Effector memory CD4-positive, alpha-beta T cell (primary cell): ENCODE measurements at places on chromosomes 4 and X.

- DNase-seq: no peak
Measured at GRCh38 chr4:104906276-104906675, 240.4 kb upstream of the TET2 start.

DNA sequence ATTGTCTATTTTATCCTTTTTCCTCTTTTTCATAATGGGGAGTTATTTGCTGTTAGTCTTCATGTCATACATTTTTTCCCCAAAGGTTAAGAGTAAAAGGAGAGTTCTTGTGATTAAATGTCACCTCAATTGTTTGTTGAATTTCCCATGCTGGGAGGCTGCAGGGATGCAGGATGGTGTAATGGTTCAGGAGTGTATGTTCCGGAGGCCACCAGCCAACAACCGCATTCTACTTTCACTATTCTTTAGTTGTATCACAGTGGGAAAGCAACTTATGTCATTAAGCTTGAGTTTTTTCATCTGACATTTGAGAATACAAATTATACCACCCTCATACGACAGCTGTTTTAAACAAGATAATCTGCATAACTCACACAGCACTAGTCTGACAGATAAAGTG is 15.4 kb downstream of the AFP start:
- DNase-seq: no peak

GRCh38 chr4:161564230-161564834 is 599.5 kb downstream of the FSTL5 start:
- DNase-seq: no peak

GRCh38 chrX:133323431-133323830 is 91.9 kb downstream of the GPC4 start:
- no peak for DNase-seq

DNA sequence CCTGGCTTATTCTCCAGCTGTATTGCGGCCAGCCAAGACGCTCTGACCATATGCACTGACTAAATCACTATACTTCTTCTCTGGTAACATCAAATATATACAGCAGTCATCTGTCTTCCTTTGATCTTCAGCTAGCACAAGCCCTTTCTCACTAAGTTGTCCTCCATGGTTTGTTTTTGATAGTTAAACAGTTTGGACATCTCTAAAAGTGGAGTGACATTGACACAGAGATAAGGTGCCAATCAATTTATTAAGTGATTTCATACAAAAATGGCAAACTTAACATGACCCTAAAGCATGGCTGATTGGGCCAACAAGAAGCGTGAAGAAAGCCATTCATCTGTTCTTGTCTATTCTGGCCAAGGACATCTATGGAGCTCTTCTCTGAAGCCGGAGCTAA is 334.9 kb downstream of the NKX6-1 start:
- no peak for DNase-seq

DNA sequence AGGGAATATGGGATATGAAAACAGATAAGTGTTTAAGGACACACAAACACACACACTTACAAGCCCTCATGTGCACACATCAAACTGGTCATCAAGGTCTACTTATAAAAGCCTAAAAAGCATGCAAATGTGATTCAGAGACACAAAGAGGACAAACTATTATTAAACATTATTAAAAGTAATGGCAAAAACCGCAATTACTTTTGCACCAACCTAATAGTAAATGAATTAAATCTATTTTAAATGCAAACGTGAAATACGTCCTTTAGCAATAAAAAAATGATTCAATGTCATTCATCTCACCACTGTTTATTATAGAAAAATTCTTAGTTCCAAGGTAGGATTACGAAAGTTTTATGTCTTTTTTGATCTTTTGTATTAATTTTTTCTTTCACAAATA is 91.1 kb upstream of the ARMCX2 start:
- DNase-seq: no peak

DNA sequence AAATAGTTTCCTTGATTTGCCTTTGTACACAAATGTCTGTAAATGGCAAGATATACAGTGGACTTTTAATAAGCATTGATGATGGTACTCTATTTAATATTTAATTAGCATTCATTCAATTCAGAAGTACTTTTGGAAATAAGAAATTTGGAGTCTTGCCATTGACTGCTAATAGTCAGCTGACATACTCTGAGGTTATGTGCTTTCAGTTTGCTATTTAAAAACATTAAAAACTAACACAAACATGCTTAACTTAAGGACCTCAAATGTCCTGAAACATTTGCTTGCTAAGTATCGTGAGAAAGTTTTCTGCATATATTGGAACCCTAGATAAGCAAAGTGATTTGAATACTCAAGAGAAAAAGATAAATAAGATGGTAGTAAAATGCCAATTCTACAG is 64.6 kb downstream of the REELD1 start:
- no peak for DNase-seq

GRCh38 chr4:141011901-141012315 is 121.4 kb downstream of the RNF150 start:
- no peak for DNase-seq

DNA sequence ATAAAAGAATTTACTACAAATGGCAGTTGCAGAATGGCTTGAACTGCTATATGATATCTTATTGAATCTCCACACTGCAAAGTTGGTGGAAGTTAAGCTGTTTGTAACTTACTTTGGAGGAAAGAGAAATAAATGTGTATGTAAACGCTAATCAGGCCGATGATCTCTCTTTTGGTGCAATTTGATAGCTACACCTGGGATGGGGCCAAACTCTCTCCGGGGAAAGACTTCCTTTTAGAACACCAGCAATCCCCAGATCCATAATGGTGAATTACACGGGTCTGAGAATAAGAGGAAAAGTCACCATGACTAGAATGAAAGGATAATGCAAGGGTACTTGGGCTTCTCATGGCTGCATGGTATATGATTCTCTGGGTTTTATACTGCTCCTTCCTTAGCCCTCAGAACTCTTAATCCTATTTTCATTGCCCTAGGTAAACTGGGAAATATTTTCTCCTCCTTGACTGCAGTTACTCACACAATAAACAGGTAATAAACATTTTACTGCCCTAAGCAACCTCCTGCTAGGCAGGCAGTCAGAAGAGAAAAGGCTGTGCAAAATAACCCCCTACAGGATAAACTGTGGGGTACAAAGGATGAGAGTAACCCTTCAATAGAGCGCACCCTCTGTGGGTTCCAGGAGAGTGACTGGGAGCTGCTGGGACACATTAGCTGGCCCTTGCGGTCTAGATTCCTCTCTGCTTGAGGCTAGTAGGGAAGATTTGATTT is 109.3 kb downstream of the MGST2 start:
- DNase-seq: no peak

- no peak for DNase-seq
Measured at GRCh38 chr4:94364527-94364926, 21.9 kb upstream of the HPGDS start.

DNA sequence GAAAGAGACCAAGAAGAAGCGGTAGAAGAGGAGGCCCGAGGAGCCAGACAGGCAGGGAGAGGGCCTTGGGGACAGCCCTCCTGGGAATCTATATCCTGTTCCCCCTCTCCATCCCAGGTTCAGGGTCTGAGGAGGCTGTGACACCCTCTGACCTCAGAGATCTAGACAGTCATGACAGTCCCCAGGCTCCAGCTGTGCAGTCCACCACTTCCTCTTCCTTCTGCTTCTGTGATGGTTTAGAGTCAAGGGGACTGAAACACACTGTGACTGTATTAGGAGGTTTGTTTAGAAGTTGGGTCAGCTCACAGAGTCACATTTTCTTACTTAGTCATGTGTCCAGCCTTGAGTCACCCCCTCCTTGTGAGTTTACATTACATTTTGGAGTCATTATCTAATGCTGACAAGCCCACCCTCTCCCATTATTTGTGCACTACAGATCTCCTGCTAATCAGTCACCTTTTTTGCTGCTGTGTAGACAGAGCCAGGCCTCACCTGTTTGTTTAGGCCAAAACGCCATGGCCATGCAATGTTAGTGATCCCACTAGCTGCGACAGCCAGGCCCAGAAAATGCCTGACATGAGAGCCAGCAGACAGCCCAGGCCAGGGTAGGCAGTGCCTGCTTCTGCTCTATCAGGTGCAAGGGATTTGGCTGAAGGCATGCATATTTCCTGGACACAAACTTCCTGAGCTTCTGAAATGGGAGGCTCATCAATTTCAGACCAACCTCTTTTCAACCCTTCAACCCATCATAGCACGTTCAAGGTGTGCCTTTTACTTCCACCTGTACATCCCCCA is 26.0 kb downstream of the MANBA start:
- no peak for DNase-seq

- no peak for DNase-seq
Measured at GRCh38 chr4:32589853-32590252, 1869.7 kb downstream of the PCDH7 start.

DNA sequence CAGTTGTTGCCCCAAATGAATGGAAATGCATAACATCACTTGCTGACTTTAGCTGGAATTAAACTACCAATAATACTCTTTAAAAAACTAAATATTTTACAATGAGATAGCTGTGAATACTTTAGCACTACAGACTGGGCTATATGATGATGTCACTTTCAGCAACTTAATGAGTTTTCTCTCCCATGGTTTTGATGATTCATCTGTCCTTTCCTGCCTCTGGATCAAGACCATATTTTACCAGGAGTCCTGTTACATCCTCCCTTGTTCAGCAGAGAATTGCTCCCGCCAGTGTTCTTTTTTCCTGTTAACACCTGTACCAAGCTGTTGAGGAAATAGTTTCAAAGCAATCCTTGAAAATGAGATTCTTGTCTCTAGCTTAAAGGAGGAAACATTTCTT is 543.0 kb downstream of the SPRY1 start:
- no peak for DNase-seq

- DNase-seq: no peak
Measured at GRCh38 chrX:44568196-44568595, 25.5 kb upstream of the FUNDC1 start.

GRCh38 chr4:57270346-57270745 is 160.2 kb upstream of the IGFBP7 start:
- DNase-seq: no peak

DNA sequence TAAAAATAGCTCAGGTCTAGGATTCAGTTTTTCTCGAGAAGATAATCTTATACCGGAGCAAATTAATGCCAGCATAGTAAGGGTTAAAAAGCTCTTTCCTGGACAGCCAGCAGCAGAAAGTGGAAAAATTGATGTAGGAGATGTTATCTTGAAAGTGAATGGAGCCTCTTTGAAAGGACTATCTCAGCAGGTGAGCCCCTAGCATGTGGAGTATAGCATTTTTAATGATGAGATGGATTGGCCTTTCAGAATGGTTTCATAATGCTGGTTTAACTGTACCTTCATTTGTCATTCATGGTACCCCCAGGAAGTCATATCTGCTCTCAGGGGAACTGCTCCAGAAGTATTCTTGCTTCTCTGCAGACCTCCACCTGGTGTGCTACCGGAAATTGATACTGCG is 79.4 kb downstream of the SLC10A6 start:
- DNase-seq: no peak

- no peak for DNase-seq
Measured at GRCh38 chr4:52372747-52373146, 286.4 kb downstream of the USP46 start.

DNA sequence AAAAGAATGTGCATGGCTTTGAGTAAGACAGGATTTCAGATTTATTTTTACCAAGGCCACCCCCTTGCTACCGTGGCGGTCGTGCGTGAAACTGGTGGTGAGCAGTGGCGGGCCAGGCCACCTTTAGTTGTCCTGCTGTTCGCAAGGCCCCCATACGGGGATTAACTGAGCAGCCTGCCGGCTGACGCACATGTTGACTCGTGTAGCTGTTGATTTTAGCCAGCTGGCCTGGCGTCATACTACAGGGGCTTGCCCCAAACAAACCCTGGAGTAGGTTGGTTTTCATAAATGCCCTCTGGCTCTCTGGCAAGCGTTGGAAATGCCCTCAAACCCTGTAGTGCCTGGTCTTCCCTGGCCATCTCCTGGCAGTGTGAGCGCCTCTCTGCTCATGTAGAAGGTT is 28.4 kb downstream of the WFS1 start:
- no peak for DNase-seq

GRCh38 chr4:158714937-158715336 is 8.3 kb downstream of the PPID start:
- DNase-seq: no peak

DNA sequence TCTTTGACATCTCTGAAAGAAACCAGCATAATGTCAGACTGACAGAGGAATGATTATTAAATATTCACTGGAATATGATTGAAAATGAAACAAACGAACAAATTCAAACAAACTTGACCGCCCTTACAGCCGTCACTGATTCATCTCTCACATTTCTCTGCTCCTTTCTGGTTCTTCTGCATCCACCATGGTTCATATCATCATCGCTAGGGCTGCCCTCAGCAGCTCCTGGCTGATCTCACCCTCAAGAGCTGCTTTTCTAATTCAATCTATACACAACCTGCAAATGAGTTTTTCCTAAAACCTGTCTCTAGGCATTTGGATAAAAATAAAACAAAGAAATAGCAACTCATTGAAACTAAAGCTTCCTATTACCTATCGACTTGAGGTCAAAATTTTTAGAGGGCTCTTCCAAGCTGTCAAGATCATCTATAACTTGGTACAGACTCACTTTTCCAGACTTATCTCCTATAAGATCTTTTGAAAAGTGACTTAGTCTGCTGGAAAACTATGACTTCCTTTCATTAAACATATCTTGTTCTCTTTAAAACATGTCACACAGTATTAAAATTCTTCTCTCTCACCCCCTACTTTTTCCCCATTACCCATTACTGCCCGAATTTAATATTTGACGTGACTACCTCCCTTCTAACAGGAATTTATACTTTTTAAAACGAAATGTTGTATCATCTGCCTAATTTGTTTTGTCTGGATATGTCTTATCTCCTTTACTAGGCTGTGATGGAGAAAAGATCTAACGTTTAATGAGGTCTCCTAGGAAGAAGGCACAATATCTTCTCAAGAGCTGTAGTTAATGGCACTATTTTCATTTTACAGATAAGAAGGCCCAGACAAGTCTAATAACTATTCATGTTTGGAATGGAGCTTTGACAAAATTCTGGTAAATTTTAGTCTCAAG is 71.0 kb upstream of the UNC5C start:
- no peak for DNase-seq

DNA sequence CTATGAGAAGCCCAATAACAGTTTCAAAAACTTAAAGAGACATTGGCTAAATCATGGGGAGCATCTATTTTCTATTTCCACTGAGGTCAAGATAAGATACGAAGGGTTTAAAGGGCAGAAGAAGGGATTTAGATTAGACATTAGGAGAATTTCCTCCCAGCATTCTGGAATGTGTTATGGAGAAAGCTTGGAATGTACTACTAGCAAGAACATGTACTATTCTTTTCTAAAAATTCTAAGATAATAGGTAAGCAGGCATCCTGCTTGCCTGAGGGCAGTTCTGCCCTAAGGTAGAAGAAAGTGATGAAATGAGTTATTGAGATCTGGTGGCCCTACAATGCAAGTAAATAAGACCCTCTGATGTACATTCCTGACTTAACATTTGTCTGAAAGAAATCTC is 279.2 kb downstream of the NR3C2 start:
- no peak for DNase-seq

- DNase-seq: no peak
Measured at GRCh38 chrX:79081895-79082512, 62.5 kb upstream of the GPR174 start.

- no peak for DNase-seq
Measured at GRCh38 chrX:115364670-115365069, 75.2 kb downstream of the LUZP4 start.
